Activated naive CD4-positive, alpha-beta T cell treated with anti-CD3 and anti-CD28 coated beads, Interleukin-2, amount 50 U/mL, for 16 hours (primary cell): ENCODE measurements at places on chromosomes 6 and 20.

GRCh38 chr6:158414851-158415262, 102.6 kb downstream of the TULP4 start:
- DNase-seq = no peak

GRCh38 chr6:135876058-135876457, 24.6 kb downstream of the PDE7B start:
- no peak for DNase-seq

GRCh38 chr6:17093686-17094085, 8.2 kb upstream of the STMND1 start:
- no peak for DNase-seq

GRCh38 chr20:19285436-19285835, 73.0 kb downstream of the SLC24A3 start:
- no peak for DNase-seq

- no peak for DNase-seq
Measured at GRCh38 chr6:71403422-71404134, 115.0 kb downstream of the OGFRL1 start.

GRCh38 chr6:11416936-11417576, 120.5 kb upstream of the TMEM170B start:
- peak; percentile 31 for DNase-seq

DNA sequence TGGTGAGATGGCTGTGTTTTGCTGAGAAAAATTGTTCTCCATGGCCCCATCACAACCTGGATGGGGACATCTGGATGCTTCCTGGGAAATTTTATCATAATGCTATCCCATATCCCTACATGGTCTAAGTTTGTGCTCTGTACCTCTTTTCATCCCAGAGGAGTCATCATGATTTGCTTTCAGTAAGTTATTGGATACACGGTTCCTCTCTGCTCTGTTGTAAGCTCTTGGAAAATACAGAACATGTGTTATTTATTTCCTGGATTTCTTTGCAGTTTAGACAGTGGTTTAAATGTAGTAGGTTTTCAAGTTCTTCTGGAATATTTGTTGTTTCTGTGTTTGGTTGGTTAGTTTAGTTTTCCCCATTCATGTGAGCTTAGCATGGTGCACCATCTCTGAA, 129.2 kb upstream of the ECI2 start:
- no peak for DNase-seq

GRCh38 chr6:41228616-41229015, 467 bp downstream of the TREML4 start:
- no peak for DNase-seq

GRCh38 chr6:87669051-87669450, 33.0 kb downstream of the AKIRIN2 start:
- no peak for DNase-seq

GRCh38 chr20:49543858-49544437, 24.0 kb downstream of the PTGIS start:
- no peak for DNase-seq

GRCh38 chr6:118383924-118384323, 164.2 kb upstream of the PLN start:
- no peak for DNase-seq

DNA sequence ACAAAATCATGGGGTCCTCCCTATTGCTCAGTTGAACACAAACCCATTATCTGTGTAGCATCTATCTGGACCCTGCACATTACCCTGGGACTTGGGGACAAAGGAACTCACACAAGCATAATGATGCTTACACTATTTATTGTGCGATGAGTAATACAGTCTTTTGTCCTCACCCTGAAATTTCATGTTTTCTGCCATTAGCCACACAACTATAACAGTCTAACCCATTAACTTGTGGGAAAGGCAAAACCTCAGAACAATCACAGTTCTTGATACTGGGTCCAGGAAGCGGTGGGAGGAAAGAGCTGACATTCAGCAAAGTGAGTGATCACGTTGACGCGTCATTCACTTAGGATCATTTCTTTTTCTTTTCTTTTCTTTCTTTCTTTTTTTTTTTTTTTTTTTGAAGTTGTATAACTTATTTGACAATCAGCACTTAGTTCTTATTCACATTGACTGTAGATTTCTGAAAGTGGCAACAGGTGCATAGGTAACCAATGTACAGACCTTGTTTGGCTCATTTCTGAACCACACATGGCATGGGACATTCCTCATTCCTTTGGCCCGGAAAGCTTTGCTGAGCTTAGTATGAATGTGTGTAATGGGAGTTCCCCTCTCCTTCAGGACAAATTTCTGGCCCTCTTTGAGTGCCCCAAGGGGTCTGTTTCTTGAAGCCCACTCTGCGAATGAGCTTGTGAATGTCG, 94.8 kb upstream of the CNKSR3 start:
- DNase-seq = peak; percentile 41

DNA sequence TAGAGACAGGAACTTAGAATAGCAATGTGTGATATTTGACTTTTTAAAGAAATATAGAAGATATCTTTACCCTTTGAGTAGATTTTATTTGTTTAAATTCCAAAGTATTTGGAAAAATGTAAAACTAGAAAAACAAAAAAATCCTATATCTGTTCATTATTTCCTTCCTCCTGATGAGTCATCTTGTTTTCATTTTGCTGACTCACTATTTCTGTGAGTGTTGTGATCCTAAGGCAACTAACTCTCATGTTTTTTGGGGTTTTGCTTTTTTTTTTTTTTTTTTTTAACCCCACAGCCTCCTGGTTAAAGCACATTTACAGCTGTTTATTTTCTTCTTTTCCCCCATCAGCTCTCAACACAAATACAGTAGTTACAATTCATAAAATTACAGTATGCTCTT, 37.8 kb upstream of the THEMIS start:
- no peak for DNase-seq

GRCh38 chr6:12208190-12208589, 82.0 kb upstream of the EDN1 start:
- DNase-seq = no peak

DNA sequence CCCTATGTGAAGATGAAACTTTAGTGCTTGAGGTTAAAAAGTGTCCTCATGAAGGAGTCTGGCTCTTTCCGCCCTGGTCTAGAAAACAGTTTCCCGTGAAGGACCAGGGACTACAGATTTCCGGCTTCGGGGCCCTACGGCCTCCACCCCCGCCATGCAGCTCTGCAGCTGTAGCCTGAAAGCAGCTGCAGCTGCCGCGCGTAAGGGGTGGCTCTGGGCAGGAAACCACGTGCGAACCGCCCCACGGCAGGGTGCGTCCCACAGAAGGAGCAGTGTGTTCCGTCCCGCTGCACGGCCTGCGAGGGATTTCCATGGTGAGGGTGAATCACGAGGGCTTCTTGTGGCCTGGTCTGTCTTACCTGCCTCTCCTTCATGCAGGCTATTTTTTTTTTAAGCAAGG, 117.0 kb downstream of the ERMARD start:
- DNase-seq = peak; percentile 46

DNA sequence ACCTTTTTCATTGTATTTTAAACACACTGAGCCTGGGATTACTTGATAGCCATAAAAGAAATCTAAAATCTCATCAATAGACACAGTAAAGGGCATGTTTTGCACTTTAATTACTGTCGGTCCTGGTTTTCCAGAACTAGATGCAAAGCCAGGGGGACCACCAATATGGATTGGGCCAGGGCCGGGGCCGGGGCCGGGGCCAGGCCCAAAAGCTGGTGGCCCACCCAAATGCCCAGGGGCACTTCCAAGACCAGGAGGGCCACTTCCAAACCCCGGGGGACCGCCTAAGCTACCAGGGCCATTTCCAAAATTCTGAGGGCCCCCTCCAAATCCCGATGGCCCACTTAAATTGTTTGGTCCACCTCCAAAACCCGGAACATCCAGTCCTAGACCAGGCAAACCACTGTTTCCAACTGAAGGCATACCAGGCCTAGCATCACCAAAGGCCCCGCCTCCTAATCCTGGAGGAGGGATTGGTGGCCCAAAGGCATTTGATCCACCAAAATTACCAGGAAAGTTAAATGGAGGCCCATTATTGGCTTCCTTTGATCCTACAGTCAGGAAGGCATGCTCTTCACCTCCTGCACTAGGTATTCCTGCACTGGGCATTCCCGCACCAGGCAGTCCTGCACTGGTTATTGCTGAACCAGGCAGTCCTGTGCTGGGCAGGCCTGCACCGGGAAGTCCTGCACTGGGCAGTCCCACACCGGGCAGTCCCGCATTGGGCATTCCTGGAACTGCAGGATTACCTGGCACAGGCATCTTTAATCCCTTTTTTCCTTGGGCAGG, 11.9 kb downstream of the CPNE1 start:
- DNase-seq = no peak

DNA sequence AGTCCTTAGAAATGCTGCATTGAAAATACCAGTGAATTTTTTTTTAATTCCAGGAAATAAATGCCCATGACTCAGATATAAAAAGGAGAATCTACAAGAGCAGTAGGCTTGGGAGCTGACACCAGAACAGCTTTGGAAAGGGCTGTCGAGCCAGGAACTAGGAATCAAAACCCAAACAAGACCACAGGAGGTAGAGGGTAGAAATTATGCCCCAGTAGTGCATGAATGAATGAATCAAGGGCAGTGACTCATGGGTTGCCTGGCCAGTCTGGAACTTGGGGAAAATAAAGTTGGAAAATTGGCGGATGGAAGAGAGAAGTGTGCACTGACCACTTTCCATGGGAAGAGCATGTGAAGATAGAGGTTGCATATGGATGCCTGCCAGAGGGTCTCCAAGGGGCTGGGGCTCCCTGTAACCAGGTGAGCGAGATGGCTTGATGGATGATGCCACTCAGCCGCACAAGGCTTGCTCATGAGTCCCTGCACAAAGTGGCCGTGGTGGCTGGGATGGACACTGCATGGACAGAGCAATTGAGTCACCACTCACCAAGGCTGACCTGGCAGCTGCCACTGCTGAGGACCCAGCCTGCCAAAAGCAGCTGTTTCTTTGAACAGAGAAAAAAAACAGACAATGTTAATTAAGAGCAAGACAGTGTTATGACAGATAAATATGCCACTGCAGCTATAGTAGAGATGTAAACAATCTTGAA, 15.2 kb upstream of the MCCD1 start:
- no peak for DNase-seq

- DNase-seq = no peak
Measured at GRCh38 chr6:169034516-169035167, 219.0 kb downstream of the THBS2 start.

DNA sequence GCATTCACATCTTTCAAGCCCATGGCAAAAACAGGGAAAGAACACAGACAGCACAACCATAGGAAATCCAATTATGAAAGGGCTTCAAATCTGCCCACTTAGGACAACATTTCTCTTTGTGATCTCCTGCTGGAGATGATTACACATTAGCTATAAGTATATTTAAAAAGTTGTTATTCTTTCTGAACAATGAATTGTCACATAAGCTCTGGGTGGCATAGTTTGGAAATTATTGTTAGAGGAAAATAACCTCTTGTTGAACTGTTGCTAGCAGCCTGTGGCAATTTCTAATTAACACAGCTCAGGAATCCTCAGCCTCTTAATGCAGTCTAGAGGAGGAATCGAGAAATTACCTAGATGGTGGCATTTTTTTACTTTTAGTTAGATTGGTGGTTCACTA, 54.9 kb downstream of the BCAS1 start:
- DNase-seq = no peak

- no peak for DNase-seq
Measured at GRCh38 chr6:56730663-56731529, 88.2 kb upstream of the DST start.

DNA sequence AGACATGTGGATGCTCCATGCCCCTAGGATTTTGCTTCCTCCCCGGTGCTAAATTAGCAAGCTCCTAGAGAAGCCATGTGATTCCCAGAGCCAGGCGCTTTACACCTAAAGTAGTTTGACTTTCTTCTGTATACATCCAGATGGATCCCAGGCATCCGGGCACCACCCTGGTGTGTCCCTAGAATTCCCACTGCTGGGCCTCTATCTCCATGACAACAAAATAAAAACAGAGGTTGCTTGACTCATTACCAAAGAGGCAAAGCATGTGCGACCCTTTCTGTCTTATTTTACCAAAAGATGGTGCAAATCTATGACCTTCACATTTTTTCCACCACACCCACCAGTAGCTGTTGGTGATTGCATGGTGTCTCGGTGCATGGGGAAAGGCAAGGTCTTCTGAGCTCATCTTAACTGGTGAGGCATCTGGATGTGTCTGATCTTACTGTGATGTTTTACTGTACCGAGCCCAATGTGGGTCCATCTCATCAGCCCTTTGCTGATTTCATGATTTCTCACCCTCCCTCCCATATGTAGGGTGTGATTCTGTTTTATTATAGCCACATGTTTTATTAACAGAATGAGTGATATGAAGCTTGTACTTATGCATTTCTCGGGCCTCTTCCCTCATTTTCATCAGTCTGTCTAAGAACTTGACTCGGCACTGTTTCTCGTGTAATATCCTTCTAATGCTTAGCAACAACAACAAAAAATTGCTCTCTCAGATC, 27.4 kb upstream of the VAPB start:
- no peak for DNase-seq

DNA sequence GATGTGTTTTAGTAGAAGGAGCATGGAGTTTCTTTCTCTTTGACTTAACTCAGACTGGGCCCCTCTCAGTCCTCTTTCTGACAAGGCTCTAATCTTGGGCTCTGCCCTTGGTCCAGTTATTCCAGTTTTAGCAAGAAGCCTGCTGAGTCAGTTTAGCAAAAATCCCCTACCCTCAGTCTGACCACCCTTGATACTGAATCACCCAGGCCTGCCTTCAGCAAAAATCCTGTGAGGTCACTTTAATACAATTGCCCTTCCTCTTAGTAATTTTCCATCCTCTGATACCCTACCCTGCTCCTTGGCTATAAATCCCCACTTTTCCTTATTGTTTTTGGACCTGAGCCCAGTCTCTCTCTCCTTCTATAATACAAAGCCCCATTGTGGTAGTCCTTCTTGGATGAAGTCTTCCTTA, 326.7 kb upstream of the NOX3 start:
- no peak for DNase-seq

DNA sequence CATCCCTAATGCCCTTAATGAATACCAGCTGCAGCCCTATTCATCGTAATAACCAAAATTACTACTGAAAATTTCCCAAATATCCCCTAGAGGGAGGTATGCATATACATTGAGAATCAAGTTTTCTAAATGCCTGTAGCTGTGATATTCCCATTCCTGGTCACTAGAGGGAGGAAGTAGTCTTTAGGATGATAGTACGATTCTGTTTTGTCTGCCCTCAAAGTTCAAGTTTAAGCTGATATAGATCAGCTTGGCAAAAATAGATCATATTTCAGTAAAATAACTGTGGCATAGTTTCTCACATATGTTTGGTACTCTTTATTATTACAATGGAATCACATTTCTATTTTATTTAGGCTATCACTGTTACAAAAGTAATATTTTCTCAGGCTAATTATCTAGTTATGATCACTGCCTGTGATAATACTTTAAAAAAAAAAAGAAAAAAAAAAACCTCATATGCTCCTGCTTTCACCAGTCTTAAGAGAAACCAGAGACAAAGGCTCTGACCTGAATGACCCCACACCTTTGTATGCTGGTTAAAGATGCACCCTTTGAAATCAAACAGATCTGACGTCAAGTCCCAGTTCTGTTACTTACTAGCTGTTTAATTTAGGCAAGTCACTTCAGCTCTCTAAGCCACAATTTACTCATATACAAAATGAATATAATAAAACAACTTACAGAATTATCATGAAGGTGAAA, 11.0 kb downstream of the TSPYL1 start:
- no peak for DNase-seq
